Uterus (tissue), 4 donors: ENCODE measurements at places on chromosomes 5 and 9. TPM values are rescaled to one million over a fixed set of nuclear protein-coding genes. Genes with fewer than 3 reads are reported as not detected.

DNA sequence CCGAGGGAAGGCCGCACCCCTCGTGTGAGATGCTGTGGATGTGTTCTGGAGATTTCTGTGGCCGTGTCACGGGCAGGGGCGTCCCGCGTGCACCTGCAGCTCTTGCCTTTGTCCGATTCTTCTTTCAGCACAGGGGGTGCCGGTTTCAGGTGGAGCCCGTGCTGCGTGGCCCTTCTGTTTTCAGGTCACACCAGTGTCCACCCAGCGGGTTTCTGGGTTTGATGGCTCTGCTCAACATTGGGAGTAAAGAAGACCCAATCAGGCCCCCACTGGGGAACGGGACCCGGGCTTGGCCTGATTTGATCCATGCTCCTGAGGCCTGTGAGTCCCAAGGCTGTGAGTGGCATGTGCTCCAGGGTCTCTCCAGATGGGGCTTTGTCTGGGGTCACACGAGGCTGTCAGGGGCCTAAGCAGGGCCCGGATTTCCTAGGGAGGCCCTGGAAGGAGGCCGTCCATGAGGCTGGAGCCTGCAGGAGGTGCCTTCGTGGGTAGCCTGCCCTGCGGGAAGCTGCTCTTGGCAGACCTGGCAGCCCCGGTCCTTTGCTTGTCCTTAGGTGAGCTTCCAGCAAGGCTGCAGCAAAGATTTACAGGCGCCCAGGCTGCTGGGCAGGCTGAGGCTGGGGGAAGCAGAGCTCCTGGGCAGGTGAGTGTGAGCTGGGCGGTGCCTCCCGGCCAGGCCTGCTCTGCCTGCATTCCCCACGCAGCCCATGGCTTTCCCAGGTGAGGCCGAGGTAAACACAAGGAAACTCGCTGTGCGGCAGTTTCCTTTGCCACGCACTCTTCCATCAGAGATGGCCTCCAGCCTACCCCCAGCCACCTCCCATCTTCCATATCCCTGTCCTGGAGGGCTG is 12.8 kb downstream of the MRPL36 start:
- no peak overlapping the region for H3K4me3 ChIP-seq
- H3K27ac ChIP-seq = no peak overlapping the region
- no peaks in the 10 kb centered on the region for H3K4me1 ChIP-seq

- no peaks in the 10 kb centered on the region for H3K4me1 ChIP-seq
- H3K4me3 ChIP-seq = no peak overlapping the region
- DNase-seq = no peak
- H3K36me3 ChIP-seq = no peaks in the 10 kb centered on the region
- H3K27ac ChIP-seq = no peak overlapping the region
Measured at GRCh38 chr9:134509281-134509680, 132.3 kb upstream of the COL5A1 start.

The IL5 gene
- not detected for total RNA-seq

The FAM219A gene
- total RNA-seq = 2.3 TPM
